ENCODE measurements at places on chromosomes 5 and 9.

DNA sequence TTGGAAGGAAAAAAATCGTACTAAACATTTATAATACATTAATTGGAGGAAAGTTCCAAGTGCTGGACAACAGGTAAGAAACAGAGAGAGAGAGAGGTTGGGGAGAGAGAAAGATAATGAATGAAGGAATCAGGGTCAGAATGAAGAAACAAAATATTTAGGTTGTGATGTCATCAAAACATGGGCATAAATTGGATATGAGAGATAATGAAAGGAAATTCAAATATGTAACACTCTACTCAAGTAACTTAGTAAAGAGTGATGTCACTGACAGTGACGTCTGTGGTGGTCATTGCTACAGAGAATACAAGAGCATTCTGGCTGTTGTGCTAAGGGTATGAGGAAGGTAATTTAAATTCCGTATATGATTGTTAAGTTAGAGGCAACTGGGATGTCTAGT lies 543.4 kb upstream of the COX7C start:
- no peak for DNase-seq

- no peak for DNase-seq
These were observed 93.2 kb downstream of the GHR start for GRCh38 chr5:42516282-42517042.

- peak; percentile 93 for DNase-seq
These were observed 30.9 kb downstream of the GALNT10 start for GRCh38 chr5:154221371-154221896.

GRCh38 chr5:177966009-177966838 lies 29.8 kb downstream of the PROP1 start:
- no peak for DNase-seq

GRCh38 chr5:177389241-177390169 lies 5.3 kb downstream of the SLC34A1 start:
- peak; percentile 99 for DNase-seq

- no peak for DNase-seq
These were observed 11.2 kb downstream of the MVB12B start for GRCh38 chr9:126337729-126338372.

GRCh38 chr5:171986772-171987171 lies 19.7 kb downstream of the FBXW11 start:
- DNase-seq: no peak

- DNase-seq: no peak
These were observed 23.2 kb upstream of the IQGAP2 start for GRCh38 chr5:76379855-76380254.

- DNase-seq: no peak
These were observed 2128.3 kb upstream of the C9orf72 start for GRCh38 chr9:29701559-29701958.

All from ELR (cell line).